Stimulated activated naive B cell treated with anti-CD40 and anti-IgM and Interleukin-4, amounts not matched to agents 10 μg/mL and 1 μg/mL and 100 μg/mL, for 72 hours (primary cell): ENCODE measurements at places on chromosomes 2 and 18.

- no peak for DNase-seq
Measured at GRCh38 chr2:216348756-216349308, 23.5 kb downstream of the MARCHF4 start.

- DNase-seq = no peak
Measured at GRCh38 chr2:102357937-102358336, 2.3 kb downstream of the IL18R1 start.

GRCh38 chr2:231684314-231685223, 23.8 kb upstream of the PTMA start:
- DNase-seq = no peak

GRCh38 chr18:3294435-3295080, 32.6 kb downstream of the MYL12B start:
- no peak for DNase-seq
